Cortex of kidney (tissue), 1 donor: ENCODE measurements at places on chromosomes 4 and X.

GRCh38 chr4:102675141-102675540 is 85.6 kb downstream of the MANBA start:
- DNase-seq: no peak

GRCh38 chrX:137651647-137652046 is 85.7 kb downstream of the ZIC3 start:
- no peak for DNase-seq

DNA sequence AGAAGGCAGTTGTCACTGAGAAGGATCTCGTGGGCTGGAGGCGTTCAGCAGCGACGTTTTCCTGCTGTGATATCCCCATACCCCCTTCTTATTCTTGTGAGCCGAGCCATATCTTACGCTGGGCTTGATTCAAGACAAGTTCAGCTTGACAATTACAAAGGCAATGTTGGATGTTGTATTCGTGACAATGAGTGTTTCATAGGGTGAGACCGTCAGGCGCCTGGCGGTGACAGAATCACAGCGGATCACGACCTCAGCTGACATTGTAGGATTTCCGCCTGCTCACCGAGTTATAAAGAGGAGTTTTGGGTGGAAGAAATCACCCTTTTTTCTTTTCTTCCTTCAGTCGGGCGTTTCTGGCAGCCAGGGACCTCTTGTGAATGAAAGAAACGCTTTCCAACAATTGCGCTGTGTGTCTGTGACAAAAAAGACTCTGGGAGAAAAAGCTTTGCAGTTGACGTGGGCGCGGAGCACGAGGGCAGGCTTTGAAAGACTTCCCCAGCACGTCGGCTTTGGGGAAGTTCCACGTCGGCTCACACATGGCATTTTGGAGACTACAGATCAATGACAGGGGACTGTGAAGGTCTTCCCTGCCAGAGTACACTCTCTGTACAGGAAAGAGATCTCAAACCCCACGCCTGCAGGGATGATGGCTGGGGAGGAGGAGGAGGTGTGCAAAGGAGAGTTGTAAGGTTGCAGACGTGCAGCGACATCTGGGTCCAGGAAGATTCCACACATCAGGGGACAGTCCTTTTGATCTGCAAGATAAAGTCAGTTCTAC is 135.4 kb downstream of the CRLF2 start:
- DNase-seq: no peak

GRCh38 chr4:121252224-121252806 is 88.2 kb upstream of the TNIP3 start:
- DNase-seq: no peak

DNA sequence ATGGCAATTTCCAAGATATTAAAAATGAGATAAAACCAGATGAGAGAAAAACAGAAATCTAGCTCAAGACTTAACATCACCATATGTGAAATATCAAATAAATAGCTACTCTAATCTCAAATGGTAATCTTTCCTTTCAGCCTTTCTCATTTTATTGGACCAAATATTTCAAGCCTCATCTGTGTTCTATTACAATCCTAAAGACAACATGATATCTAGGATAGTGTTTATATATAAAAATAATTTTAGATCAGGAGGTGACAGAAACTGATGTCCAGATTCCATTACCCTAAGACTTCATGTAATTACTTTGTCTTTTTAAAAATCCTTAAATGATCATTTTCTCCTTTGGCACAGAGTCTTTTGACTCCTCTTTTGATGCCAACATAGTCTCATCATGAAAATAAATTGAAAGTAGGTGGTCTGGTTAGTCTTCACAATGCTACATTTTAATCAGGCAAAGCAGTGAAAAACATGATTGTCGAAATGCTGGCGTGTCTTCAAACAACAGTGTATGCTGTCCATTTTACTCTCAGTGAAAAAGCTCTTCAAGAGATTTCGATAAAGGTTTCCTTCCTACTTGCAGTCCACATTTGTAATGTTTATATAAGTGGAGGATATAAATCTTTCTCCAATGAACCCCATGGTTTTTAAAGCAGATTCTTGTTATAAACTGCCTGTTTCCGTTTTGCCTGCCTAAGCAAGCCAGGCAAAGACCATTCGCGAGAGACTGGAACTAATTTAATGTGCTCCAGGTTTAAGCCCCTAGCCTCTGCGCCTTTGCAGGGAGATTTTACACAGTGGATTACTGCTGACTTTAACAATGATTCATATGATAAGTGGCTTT is 169.8 kb downstream of the SCFD2 start:
- no peak for DNase-seq

DNA sequence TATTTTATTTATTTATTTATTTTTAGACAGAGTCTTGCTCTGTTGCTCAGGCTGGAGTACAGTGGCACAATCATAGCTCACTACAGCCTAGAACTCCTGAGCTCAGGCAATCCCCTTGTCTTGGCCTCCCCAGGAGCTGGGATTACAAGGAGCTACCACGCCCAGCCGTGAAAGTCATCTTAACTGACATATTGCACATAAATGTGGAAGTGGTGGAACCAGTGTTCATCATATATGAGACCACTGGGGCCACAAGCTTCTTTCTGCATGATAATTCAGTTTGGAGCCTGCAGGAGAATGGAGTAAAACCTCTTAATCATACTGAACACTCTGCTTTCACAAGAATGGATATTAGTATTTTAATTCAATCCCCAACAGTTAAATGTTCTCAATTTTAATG is 12.5 kb upstream of the CTSO start:
- DNase-seq: no peak

DNA sequence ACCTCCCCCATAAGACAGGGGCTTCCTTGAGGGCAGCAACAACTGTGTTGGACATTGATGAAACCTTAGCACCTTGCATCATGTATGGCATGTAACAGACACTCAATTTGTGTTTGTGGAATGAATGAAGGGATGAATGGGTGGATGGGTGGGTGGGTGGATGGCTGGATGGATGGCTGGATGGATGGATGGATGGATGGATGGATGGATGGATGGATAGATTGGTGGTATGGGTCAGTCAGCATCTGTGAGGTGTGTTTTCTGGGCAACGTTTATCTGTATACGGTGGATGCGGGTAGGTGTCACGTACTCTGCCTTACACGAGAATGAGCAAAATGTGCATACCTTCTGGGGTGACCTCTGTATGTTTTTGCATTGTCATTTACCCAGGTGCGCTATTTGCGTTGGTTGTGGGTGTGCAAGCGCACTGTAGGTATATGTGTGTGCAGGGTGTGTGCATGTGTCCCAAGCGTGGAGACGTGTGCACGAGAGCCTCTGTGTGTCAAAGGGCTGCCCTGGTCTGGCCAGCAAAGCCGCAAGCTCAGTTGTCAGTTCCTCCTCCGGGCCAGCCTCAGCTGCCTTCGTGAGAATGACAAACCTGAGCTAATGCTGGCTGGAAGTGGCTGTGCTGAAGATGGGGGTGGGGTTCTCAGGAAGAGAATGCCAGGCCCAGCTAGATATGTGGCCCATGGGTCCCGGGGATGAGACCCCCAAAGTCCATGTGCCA is 26.5 kb downstream of the ELF4 start:
- no peak for DNase-seq

- no peak for DNase-seq
These were observed 236.9 kb upstream of the EMCN start for GRCh38 chr4:100754751-100755150.

- DNase-seq: no peak
These were observed 84.4 kb upstream of the STK26 start for GRCh38 chrX:131938749-131939148.

DNA sequence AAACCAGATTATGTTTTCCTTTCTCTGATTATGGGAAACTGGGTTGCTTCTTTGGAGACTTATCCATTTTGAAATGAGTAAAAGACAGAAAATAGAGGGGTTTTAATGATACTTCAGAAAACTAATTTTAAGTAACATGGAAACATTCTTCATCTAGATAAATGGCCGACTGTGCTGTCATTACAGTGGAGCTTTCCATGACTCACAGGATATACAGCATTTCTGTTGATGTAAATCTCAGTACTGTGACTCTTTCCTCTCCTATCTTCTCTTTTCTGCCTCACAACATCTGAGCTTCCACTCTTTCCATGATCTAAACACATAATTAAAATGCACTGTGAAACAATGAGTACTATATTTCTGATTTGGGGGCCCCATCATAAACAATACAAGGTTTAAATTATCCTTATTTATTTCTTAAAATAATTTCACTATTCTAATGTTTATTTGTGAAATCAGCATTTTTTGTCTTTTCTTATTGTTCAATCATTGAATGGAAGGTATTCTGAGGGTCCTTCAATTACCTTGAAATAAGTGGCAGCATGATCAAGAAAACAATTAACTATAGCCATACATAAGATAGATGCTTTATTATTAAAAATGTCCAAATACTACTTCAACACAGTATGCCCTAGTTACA is 19.3 kb downstream of the SEC24D start:
- no peak for DNase-seq

GRCh38 chrX:136168929-136169735 is 21.8 kb downstream of the FHL1 start:
- no peak for DNase-seq

GRCh38 chrX:153793291-153793690 is 884 bp downstream of the IDH3G start:
- no peak for DNase-seq

DNA sequence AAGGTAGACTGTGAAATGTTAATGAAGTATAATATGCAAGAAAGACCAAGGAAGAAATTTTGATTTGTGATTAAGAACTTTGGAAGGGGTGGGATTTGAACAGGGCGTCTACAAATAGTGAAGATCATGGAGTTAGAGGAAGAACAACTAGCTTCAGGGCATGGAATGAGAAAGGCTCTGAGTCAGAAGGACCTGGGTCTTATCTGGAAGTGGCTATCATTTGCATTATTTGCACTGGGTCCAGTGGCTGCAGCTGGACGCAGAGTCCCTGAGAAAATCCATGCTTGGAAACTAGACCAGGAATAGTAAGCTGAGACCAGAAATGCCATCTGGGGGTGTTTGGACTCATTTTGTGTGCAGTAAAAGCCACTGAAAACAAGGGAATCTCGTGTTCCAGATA is 4.3 kb upstream of the LIMCH1 start:
- DNase-seq: no peak

- DNase-seq: no peak
These were observed 124.1 kb upstream of the TBL1X start for GRCh38 chrX:9340598-9341290.

DNA sequence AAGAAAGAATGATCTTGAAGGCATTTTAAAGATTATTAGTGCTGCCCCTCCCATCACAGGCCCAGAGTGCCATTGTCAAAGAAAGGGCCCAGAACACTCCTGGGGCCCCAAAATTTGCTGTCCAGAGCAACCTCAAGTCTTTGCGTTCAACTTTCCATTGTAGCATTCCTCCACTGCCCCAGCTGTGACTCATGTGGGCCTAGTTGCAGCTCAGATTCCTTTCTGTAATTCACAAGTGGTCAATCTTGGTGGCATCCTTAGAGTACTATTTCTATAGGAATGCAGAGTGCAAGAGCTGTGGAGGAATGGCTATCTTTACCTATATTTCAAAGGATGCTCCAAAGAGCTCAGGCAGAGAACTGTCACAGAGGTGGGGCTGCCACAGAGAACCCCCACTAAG is 1500.8 kb upstream of the IGFBP7 start:
- no peak for DNase-seq

DNA sequence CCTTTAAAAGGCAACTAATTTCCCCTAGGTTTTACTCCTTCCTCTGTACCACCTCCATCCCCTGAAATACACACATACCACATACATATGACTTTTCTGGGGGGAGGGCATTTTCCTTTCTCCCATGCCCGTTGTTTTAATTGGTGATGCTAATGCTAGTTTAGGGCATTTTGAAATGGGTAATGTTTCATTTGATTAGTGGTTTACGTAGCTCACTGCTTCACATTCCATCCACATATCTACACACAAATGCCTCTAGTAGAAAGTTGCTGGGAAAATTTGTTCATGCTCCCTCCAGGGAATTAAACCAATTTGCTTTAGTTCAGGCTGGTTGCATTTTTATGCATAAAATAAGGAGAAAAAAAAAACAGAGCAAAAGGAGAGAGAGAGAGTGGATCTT is 231.2 kb downstream of the FRAS1 start:
- DNase-seq: no peak

DNA sequence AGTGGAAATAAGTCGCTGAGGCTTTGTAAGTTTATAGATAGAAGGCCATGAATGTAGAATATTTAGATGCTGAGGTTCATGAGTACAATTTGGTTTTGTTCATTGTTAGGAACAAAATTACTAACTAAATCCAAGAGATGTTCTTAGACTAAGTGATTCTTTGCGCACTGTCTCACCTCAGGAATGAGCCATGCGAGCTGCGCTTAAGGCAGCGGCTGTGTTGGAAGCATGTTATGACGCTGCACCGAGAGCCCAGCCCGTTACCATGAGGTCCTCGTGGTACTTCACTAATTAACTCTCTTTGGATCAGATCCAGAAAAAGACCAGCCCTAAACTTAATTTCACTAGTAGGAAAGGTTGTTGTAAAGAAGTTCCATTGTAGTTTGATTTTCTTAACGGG is 166.2 kb downstream of the RAPGEF2 start:
- DNase-seq: no peak

- no peak for DNase-seq
These were observed 76.5 kb downstream of the RTL9 start for GRCh38 chrX:110435196-110435595.

GRCh38 chr4:70195425-70195824 is at the start of gene ODAM:
ODAM (plus strand) TSS chr4:70195725; CDS start chr4:70196544, 819 bp downstream.
- DNase-seq: no peak

- DNase-seq: no peak
These were observed 539.8 kb downstream of the ADGRL3 start for GRCh38 chr4:61739887-61740286.

GRCh38 chr4:24888475-24889344 is 24.1 kb downstream of the CCDC149 start:
- DNase-seq: no peak

GRCh38 chrX:69562904-69563578 is 52.9 kb upstream of the EDA start:
- no peak for DNase-seq

GRCh38 chr4:74624351-74625151 is 169.8 kb downstream of the BTC start:
- no peak for DNase-seq

GRCh38 chr4:138835832-138836533 is 179.6 kb upstream of the NOCT start:
- DNase-seq: no peak

DNA sequence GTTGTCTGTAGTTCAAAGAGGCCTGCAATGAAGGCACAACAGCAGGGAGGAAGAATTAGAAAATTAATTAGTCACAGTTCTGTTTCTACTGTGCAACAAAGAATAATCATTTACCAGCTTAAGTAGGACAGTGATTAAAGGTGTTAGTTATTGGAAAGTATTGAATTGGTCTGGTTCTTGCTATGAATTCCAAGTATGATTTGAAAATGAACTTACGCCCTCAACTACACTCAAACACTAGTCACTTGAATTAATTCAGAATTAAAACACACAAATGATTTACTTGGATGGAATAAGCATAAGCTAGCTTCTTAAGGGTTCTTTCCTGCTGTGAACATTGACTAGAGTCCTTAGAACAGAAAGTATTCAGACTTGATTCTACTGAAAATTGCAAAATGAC is 69.9 kb upstream of the EXOC1L start:
- no peak for DNase-seq

DNA sequence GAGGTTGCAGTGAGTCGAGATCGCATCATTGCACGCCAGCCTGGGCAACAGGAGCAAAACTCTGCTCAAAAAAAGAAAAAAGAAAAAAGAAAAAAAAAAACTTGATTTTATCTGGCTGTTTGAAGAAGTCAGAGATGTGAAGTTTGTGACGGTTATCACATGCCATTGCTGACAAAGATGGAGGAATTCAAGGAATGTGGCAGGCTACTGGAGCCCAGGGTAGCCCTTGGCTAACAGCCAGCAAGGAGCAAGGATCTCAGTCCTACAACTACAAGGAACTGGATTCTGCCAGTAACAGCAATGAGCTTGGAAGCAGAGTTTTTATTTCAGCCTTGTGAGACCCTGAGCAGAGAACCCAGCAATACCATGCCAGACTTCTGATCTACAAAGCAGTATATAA is 24.3 kb upstream of the TET2 start:
- DNase-seq: no peak
